GM23248 (cell line): ENCODE measurements at places on chromosomes 3 and 15. TPM values are rescaled to one million over a fixed set of nuclear protein-coding genes. Genes with fewer than 3 reads are reported as not detected.

Gene NSUN3
- polyA plus RNA-seq: 4.8 and 6.4 TPM in 2 replicates

Gene WDR93
- polyA plus RNA-seq: 0.10 TPM in 1 of 2 replicates, not detected in the other

Gene EFCC1
- polyA plus RNA-seq: not detected in 2 replicates

Gene CRABP1
- not detected in 2 replicates for polyA plus RNA-seq

Gene GOLGA8O
- polyA plus RNA-seq: not detected in 2 replicates

Gene CNTN6
- not detected in 2 replicates for polyA plus RNA-seq

Gene ZNF620
- polyA plus RNA-seq: 0.42 and 0.86 TPM in 2 replicates

Gene RTP1
- not detected in 2 replicates for polyA plus RNA-seq

Gene NLGN1
- polyA plus RNA-seq: 14.3 and 15.2 TPM in 2 replicates

Gene GUCA1C
- not detected in 2 replicates for polyA plus RNA-seq

Gene SEMA3G
- polyA plus RNA-seq: 0.06 and 0.21 TPM in 2 replicates

Gene ALDH1A2
- polyA plus RNA-seq: 0.39 and 0.68 TPM in 2 replicates

Gene CPN2
- polyA plus RNA-seq: not detected in 2 replicates

Gene MKRN3
- 0.18 and 0.68 TPM in 2 replicates for polyA plus RNA-seq

Gene CD200
- polyA plus RNA-seq: 0.18 and 0.20 TPM in 2 replicates

Gene ZBTB47
- polyA plus RNA-seq: 5.2 TPM in 2 replicates

Gene TIMMDC1
- 160 and 163 TPM in 2 replicates for polyA plus RNA-seq

Gene NPAP1
- polyA plus RNA-seq: not detected in 2 replicates

Gene ECE2
- polyA plus RNA-seq: not detected in 2 replicates

Gene ANKUB1
- polyA plus RNA-seq: not detected in 2 replicates

Gene SLC9A9
- polyA plus RNA-seq: 1.7 and 2.8 TPM in 2 replicates

Gene LHFPL4
- polyA plus RNA-seq: 0.19 and 0.23 TPM in 2 replicates

Gene NME9
- polyA plus RNA-seq: 0.14 TPM in 1 of 2 replicates, not detected in the other

Gene KIF15
- polyA plus RNA-seq: 2.9 and 3.3 TPM in 2 replicates

Gene DAZL
- not detected in 2 replicates for polyA plus RNA-seq

Gene TNFAIP8L3
- polyA plus RNA-seq: 2.0 and 2.5 TPM in 2 replicates

Gene ADAMTSL3
- polyA plus RNA-seq: not detected in 2 replicates

Gene LMAN1L
- not detected in 2 replicates for polyA plus RNA-seq

Gene SMCO1
- not detected in 2 replicates for polyA plus RNA-seq

Gene ETV5
- polyA plus RNA-seq: 44.6 and 47.5 TPM in 2 replicates

Gene SAMD7
- polyA plus RNA-seq: not detected in 2 replicates

Gene VEPH1
- polyA plus RNA-seq: 35.3 and 36.8 TPM in 2 replicates

Gene LSAMP
- polyA plus RNA-seq: 9.3 and 11.7 TPM in 2 replicates

Gene HESX1
- polyA plus RNA-seq: 0.58 and 1.1 TPM in 2 replicates

Gene MELTF
- 0.94 and 1.1 TPM in 2 replicates for polyA plus RNA-seq

Gene DNAJC17
- 36.4 and 44.6 TPM in 2 replicates for polyA plus RNA-seq

Gene ATP13A5
- not detected in 2 replicates for polyA plus RNA-seq

Gene SNTN
- not detected in 2 replicates for polyA plus RNA-seq

Gene GRAMD2A
- not detected in 2 replicates for polyA plus RNA-seq

Gene OCA2
- polyA plus RNA-seq: not detected in 2 replicates

Gene SLC27A2
- not detected in 2 replicates for polyA plus RNA-seq
